ENCODE measurements at places on chromosomes 12 and 14. TPM values are rescaled to one million over a fixed set of nuclear protein-coding genes. Genes with fewer than 3 reads are reported as not detected.
A peak's percentile ranks its signal among the peaks of the same experiment; 100 is the strongest.

CD63 gene
- total RNA-seq: 1,600 TPM

DPPA3 gene
- total RNA-seq: not detected

CCDC175 gene
- not detected for total RNA-seq

ADAMTS20 gene
- total RNA-seq: not detected

STXBP6 gene
- total RNA-seq: 7.0 TPM

CPNE6 gene
- not detected for total RNA-seq

NANOG gene
- total RNA-seq: 0.50 TPM

GRCh38 chr14:91774140-91775096 is 42.5 kb upstream of the CATSPERB start:
- no peaks in the 10 kb centered on the region for H3K4me1 ChIP-seq
- H3K36me3 ChIP-seq: no peaks in the 10 kb centered on the region

DNA sequence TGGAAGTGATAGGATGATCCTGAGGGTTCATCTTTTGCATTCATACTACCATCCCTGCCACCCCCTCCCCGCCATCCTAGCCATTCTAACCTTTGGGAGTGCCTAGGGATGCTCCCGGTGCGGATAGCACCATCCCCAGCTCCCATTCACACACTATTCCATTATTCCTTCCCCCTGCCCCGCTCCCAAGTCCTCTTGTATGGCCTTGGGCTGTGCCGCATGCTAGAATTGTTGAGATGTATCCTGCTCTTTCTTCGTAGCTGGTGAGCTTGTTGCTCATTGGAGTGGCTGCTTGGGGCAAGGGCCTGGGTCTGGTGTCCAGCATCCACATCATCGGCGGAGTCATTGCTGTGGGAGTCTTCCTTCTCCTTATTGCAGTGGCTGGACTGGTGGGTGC is 644 bp downstream of the TSPAN31 start:
- no peak for DNase-seq
- peaks cover 19% of the 10 kb centered on the region for H3K4me1 ChIP-seq
- H3K4me3 ChIP-seq: peak overlapping the region; percentile 97
- peaks cover 25% of the 10 kb centered on the region for H3K36me3 ChIP-seq
- peak overlapping the region; percentile 100 for H3K27ac ChIP-seq

DNA sequence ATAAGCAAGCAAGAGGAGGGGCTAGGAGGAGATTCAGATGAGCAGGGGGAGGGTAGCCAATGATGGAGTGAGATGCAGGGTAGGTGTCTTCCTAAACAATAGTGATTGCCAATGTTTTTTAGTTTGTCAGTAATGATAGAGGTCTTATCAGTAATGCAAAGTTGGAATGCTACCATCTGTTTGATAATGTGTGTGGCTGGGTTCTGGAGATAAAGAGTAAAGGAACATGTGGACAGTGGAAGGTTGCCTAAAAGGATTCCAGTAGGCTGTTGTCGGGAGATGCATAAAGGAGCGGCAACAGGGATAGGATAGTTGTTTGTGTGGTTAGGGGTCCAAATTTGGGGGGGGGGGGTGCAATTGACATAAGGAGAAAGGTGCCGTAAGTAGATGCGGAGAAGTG is 52.5 kb downstream of the TESPA1 start:
- H3K27ac ChIP-seq: no peak overlapping the region
- H3K4me3 ChIP-seq: no peak overlapping the region
- H3K27me3 ChIP-seq: no peaks in the 10 kb centered on the region
- no peak for DNase-seq
- no peaks in the 10 kb centered on the region for H3K36me3 ChIP-seq

- H3K27ac ChIP-seq: no peak overlapping the region
- H3K36me3 ChIP-seq: no peaks in the 10 kb centered on the region
- no peak overlapping the region for H3K4me3 ChIP-seq
- DNase-seq: no peak
- H3K27me3 ChIP-seq: peaks cover 16% of the 10 kb centered on the region
Measured at GRCh38 chr12:75665216-75665615, 153.8 kb upstream of the KRR1 start.

- peaks cover 12% of the 10 kb centered on the region for H3K4me1 ChIP-seq
- H3K4me3 ChIP-seq: no peak overlapping the region
- no peak for DNase-seq
Measured at GRCh38 chr12:92394895-92395294, 249.2 kb upstream of the BTG1 start.

DNA sequence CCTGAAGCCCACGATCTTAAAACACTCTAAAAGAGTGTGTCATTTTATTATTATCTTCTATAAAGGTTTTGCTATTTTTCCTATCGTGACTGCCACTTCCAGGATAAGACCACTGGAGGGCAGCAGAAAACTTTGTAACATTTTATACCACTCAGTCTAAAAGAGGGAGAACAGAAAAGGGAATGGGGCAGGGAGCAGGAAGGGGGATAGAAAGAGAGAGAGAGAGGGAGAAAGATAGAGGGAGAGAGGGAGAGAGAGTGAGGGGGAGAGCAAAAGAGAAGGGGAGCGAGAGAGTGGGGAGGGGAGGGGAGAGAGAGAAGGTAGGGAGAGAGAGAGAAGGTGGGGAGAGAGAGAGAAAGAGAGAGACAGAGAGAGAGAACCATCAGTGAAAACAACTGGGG is 2.0 kb upstream of the ART4 start:
- DNase-seq: no peak
- H3K4me3 ChIP-seq: no peak overlapping the region
- no peaks in the 10 kb centered on the region for H3K36me3 ChIP-seq
- peak overlapping the region; percentile 53 for H3K27ac ChIP-seq
- H3K4me1 ChIP-seq: peaks cover 56% of the 10 kb centered on the region
- H3K27me3 ChIP-seq: no peaks in the 10 kb centered on the region

DNA sequence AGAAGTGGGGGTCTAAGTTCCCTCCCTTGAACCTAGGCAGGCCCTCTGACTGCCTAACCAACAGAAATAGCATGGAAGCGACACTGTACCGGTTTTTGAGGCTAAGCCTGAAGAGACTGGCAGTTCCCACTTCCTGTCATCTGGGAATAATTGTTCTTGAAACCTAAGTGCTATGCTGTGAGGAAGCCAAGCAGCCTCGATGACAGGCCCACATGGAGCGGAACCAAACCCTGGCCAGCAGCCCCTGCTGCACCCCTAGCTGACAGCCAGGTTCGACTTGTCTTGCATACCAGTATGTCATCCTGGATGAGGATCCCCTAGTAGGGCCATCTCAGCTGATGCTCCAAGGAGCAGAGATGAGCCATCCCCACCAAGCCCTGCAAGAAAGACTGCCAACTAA is 6.4 kb upstream of the GPR68 start:
- H3K4me3 ChIP-seq: no peak overlapping the region
- H3K27ac ChIP-seq: no peak overlapping the region
- peaks cover 10% of the 10 kb centered on the region for H3K4me1 ChIP-seq
- DNase-seq: no peak

DNA sequence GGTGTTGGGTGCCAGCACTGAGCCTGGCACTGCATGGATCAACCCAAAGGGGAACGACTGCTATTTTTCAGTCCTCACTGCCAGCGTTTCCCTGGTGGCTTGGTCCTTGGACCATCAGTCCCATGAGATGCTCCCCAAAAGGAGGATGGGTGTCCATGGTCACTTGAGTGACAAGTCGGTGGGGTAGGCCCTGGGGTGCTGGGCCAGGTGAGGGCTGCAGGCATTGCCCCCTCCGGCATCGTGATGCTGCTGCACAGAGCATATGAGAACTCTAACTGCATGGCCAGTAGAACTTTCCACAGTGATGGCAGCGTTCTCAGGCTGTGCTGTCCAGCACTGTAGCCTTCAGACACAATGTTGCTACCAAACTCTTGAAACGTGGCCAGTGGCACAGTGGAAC is 16.2 kb downstream of the SETD1B start:
- no peaks in the 10 kb centered on the region for H3K4me1 ChIP-seq
- no peak overlapping the region for H3K4me3 ChIP-seq
- peaks cover 33% of the 10 kb centered on the region for H3K36me3 ChIP-seq
